Spinal cord (tissue), 10 donors: ENCODE measurements at places on chromosomes 3 and 15.
A peak's percentile ranks its signal among the peaks of the same experiment; 100 is the strongest.

DNA sequence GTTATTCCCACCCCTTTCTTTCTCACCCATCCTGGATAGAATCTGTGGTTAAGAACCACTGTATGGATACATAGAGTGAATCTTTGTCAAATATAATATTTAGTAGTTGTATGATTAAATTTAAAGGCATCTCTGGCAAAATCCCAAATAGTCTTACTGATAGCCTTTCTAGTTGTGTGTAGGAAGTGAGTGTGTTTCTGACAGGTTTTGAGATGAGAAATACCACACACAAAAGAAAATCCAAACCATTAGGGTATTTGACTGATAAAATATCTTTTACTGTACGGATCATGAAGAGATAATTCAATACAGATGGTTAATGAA lies 44.7 kb upstream of the PLCL2 start:
- no peak for DNase-seq

- DNase-seq = no peak
Measured at GRCh38 chr15:56683908-56684307, 49.4 kb downstream of the ZNF280D start.

DNA sequence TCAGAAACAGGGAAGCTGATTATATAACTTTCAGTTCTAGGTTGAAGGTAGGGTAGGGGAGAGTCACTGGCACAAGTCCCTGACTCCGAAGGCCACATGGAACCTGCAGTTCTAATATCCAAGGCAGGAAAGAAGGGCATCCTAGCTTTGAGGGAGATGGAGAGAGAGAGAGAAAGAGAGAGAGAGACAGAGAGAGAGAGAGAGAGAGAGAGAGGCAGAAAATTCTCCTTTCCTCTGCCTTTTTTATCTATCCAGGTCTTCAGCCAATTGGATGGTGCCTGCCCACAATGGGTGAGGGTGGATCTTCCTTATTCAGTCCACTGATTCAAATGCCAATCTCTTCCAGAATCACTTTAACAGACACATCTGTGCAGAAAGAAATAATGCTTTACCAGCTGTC lies 35.7 kb upstream of the TMEM45A start:
- no peak for DNase-seq

GRCh38 chr3:32450992-32451659 lies 51.5 kb downstream of the CMTM6 start:
- DNase-seq = no peak

GRCh38 chr3:98826126-98826525 lies 63.0 kb downstream of the ST3GAL6 start:
- DNase-seq = no peak

DNA sequence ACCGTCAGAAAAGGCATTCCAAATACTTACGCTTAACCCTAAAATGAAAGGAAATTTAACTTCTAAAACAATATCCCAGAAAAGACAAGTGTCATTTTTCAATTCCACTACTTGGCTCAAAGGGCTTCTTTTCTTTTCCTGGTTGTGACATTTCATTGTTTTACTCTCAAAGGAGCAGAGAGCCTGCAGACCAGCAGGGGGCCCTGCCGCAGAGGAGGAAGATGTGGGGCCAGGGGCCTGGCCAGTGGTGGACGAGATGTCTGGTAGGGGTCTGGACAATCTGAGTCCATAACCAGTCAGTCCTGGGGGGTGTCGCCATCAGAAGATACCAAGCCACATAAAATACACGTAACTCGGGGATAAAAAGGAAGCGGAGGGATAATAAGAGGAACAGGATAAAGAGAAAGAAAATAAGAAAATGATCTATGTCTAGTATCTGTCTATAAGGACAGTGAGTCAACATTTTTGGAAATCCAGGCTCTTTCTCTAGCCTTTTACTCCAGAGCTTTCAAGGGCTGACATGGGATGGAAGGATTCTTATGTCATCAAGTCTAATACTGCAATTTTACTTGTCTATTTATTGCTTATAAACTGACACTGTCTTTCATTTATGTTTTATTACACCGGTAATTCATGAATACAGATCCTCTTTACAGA lies 54.2 kb upstream of the ARHGEF3 start:
- DNase-seq = no peak

DNA sequence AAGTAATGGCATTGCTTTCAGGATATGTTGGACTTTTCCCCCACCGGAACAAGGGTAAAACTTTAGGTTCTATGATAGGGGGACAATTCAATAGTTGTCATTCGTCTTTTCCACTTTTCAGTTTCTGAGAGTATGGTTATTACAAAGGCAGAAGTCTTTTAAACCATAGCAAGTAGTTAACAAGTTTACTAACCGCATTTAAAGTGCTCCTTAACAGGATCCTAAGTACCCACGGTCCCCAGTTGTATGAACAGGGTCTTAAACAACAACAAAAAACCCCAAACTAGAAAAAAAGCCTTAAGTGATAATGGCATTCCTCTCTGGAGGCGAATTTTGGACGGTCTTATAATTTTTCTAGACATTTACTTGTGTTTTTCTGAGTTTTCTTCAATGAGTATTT lies 831 bp downstream of the IFT57 start:
- peak; percentile 18 for DNase-seq

GRCh38 chr15:67241132-67241855 lies 13.2 kb downstream of the AAGAB start:
- no peak for DNase-seq

- DNase-seq = no peak
Measured at GRCh38 chr3:50238549-50239026, 2.6 kb downstream of the GNAI2 start.

GRCh38 chr15:74410502-74410901 lies 23.3 kb downstream of the SEMA7A start:
- DNase-seq = no peak

GRCh38 chr15:74375303-74375693 lies 7.9 kb upstream of the CYP11A1 start:
- peak; percentile 93 for DNase-seq

GRCh38 chr15:80012060-80012726 lies 41.2 kb upstream of the BCL2A1 start:
- DNase-seq = no peak

DNA sequence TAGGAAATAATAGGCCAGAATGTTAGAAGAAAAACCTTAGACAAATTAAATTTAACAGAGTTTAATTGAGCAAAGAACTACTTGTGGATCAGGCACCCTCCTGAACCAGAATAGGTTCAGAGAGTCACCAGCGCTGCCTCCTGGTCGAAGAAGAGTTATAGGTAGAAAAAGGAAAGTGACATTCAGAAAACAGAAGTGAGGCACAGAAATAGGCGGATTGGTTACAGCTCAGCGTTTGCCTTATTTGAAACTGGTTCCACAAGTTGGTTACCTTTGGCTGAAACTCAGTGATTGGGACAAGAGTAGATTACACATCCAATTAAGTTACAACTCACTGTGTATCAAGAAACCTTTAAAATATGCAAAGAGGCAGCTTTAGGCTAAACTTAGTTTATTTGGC lies 4.4 kb downstream of the AADAC start:
- DNase-seq = no peak

GRCh38 chr3:171797265-171797679 lies 13.0 kb downstream of the PLD1 start:
- no peak for DNase-seq

GRCh38 chr3:131072099-131072559 lies 45.5 kb downstream of the NEK11 start:
- DNase-seq = no peak

GRCh38 chr3:32288819-32289218 lies 50.3 kb downstream of the CMTM8 start:
- DNase-seq = no peak

DNA sequence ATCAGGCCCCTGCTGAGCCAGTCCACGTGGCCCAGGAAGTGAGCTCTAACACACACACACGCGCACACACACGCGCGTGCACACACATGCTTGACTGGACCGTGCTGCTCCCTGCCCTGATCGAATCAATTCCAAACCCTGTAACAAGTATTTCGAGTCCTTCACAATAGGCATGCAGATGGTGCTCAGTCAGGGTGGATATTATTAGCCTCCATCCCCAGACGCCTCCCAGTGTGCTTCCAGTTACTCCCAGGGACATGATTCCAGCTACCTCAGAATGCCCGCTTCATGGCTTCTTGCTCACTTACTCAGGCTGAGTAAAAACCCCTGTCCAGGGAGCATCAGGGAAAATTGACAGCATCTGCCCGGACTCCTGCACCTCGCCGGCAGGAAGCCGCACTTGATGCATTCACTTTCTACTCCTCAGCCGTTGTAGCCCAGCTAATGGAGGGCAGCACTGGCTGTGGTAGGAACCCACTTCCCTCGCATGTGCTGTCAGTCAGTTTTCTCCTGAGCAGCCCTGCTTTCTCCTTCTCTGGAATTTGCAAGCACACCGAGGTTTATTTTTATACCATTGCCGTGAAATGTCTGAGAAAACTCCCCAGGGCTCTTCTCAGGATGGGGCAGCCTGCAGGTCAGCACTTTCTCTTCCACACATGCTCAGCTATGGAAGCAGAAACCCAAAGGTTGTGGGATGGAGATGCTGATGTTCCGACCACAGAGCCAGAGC lies 126.1 kb upstream of the ABHD17C start:
- no peak for DNase-seq

DNA sequence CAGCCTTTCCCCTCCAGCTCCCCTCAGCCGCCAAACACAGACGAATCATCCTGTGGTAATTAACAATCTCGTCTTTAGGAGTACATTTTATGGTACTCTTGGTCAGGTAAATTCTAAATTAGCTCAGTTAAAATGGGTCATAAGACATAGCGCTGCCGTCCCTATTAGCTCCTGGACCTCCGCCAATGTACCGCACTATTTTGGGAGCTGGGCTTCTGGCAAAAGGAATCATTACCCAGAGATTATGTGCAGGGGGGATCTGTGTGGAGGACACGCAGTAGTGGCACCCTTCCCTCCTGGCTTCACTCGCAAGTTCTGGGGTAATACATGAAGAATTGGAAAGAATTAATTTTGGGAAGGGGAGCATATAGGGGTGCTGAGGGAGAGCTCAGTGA lies 68.6 kb upstream of the ONECUT1 start:
- no peak for DNase-seq

GRCh38 chr3:20916951-20917606 lies 731.1 kb upstream of the SGO1 start:
- no peak for DNase-seq

GRCh38 chr15:77549576-77550288 lies 83.0 kb downstream of the LINGO1 start:
- DNase-seq = no peak

DNA sequence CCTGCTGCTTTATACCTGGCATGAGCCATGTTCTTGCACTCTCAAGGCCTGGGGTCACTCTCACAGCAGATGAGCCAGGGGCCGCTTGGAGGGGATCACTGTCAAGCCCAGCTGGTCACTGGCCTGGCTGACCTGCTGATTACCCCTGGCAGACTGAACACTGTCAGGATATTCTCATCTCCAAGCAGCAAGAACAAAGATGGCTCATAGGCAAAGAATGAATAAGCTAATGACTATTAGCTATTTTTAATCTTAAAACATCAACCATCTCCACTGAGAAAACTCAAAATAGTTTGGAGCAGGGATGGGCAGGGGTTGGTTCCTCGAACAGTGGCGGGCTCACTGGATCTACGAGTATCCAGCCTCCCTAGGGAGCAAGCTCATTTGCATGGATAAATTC lies 64.4 kb upstream of the ACAN start:
- no peak for DNase-seq

DNA sequence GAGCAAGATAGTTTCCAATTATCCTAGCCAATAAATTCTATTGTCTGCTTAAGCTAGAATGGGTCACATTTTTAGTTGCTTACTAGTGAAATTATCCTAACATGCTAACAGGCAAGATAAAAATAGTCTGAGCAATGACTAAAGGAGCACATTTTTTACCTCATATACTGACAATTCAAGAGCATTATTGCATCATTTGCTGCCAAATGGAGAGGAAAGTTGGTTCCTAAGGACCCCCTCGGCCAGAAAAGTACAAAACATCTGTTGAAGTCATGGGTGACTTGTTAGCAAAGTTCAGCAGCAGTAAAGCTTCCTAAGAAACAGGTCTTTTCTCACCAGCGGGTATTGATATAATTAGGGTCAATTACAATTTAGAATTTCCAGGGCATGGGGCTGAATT lies 1001.0 kb downstream of the FHIT start:
- no peak for DNase-seq

DNA sequence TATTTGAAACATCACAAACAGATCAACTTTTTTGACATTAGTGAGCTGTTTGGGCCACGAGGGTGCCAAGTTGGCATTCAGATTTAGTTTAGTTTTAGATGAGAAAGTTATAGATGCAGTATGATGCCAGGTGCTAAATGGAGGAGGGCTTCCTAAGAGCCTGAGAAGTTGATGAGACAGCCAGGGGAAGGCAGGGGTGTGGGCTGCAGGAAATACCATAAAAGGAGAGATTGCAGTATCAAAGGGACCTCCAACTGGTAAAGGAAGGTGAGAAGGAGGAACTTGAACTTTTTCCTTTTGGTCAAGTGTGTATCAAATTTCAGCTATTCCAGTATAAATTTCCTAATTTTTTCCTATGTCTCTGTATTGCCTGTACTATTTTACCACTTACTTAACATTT lies 2.0 kb upstream of the TNIK start:
- no peak for DNase-seq

GRCh38 chr3:86733257-86733656 lies 257.7 kb downstream of the VGLL3 start:
- DNase-seq = no peak

GRCh38 chr15:80403712-80404056 lies 498 bp upstream of the ARNT2 start:
- DNase-seq = no peak

- peak; percentile 94 for DNase-seq
Measured at GRCh38 chr3:116863822-116864589, 154.4 kb downstream of the TUSC7 start.

- no peak for DNase-seq
Measured at GRCh38 chr3:10950476-10951294, 41.9 kb upstream of the SLC6A1 start.

DNA sequence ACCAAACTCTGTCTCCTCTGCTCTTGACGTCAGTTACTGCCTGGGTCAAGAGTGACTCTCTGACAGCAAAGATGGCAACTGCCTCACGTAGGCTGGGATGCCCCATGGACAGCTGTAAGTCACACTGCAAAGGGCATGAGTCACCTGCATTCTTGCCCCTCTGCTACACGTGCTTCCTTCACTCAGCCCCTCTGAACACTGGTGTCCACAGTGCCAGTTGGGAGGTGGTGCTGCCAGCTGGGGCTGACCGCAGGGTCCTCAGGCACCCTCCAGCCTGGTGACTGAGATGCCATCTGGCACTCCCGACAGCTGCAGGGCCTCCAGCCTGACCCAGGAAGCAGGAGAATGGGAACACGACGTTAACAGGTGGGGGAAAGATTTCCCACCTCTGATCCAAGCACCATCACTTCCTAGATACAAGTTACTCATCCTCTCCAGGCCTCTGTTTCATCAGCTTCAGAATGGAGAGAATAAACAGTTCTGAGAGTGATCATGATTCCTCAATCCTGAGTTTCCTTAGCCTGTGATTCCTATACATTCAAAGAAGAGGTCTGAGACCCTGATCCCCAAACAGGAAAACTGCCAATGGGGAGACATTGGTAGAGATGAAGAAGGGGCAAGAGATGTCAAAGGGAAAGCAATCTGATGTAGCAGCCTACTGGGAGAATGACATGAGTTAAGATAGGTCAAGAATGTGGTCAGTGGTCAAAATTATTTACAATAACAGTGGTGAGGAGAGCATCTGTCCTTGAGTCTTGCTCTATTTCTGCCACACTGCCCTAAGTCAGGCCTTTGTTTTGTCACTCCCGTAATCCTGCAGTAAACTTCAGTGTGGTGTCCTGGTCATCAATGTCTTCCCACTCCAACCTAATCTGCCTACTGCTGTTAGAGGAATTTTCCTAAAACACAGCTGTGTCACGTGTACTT lies 86.1 kb upstream of the BCL6 start:
- DNase-seq = no peak
